ENCODE measurements at places on chromosomes 3 and 15.

GRCh38 chr3:132726341-132726823, 4.2 kb upstream of the NPHP3 start:
- DNase-seq: no peak

DNA sequence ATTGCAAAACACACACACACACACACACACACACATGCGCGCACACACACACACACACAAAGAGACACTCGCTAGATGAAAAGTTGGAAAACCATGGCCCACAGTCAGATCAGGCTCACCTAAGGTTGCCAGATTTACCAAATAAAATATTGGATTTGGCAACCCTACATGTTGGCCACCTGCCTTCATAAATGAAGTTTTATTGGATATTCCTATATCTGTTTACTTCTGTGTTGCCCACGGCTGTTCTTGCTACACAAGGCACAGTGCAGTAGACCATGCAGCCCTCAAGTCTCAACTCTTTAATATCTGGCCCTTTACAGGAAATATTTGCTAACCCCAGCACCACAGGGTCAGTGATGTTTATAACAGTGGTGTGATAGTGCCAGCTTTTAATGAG, 445.0 kb upstream of the PROK2 start:
- no peak for DNase-seq

GRCh38 chr3:49602877-49603411, 48.7 kb downstream of the BSN start:
- no peak for DNase-seq

DNA sequence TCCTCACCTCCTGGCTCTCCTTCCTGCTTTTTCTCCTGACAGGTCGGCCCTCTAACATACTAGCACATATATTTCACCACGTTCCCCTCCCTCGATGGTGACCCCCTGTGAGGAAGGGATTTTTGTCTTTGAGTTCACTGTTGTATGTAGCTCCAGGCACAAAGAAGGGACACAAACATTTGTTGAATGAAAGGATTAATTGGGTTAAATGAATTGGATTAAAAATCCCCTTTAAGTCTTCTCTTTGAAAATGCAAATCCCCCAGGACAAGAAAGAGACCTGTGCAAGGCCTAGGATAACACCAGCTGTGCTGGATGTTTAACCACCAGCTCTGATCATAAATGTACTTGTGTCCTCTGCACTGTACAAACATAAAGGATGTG, 3.3 kb downstream of the CALML4 start:
- DNase-seq: no peak

- no peak for DNase-seq
Measured at GRCh38 chr3:171522651-171523050, 62.4 kb upstream of the TNIK start.

DNA sequence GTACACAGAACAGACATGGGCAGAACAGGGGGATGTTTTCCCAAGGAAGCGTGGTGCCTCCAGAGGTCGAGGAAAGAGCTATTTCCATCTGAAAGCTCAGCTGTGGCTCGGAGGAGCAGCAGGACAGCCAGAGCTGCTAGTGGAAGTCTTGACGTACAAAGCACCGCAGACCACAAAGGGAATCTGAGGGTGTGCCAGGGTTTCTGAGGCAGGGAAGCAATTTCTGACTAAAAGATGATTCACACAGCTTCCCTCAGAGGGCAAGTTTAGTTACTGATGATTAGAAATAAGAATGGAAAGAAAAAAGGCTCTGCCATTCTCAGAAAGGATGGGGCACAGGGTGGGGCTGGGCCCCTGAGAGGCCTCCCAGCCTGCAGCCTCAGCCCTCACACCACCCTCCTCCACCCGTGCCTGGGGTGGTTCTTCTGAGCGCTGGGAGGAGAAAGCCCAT, 45.8 kb upstream of the SEC13 start:
- DNase-seq: no peak

DNA sequence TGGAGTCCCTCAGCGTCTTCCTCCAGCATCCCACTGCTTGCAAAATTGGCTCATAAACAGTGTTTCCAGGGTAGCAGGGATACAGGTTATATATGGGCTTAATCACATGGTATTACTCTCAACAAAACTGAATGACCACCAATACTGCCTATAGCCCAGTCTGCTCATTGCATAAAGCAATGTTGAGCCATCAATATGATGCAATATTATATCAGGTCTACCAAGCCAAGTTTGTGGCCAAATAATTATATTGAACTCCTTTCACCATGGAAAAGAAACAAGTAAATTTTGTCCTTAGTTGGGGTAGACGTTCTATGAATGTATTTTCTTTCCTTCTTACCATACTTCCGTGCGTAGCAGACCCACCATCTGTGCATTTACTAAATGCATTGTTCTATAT, 652.3 kb downstream of the ROBO1 start:
- no peak for DNase-seq

- no peak for DNase-seq
Measured at GRCh38 chr15:77415450-77416147, 4.3 kb downstream of the PEAK1 start.

- DNase-seq: peak; percentile 21
Measured at GRCh38 chr3:143207338-143207961, 87.9 kb downstream of the CHST2 start.

DNA sequence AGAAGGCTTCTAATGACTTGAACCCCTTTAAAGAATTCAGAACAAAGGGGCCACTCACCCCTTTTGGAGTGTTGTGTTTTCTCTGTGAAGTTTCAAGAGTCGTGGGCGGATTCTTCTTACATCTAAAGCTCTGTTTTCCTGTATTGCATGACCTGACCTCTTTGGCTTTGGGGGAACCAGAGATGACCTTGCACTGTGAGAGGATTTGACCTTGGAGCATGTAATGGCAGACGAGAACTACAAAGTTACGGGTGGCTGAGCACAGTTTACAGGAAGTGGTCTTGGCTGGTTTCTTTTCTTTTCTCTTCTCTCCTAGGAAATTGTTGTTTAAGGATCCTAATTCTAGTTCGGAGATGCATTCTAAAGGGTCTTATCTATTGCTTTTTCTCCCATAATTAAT, 6.2 kb upstream of the BDH1 start:
- DNase-seq: no peak

- no peak for DNase-seq
Measured at GRCh38 chr3:9930804-9931418, 2.7 kb upstream of the CRELD1 start.

DNA sequence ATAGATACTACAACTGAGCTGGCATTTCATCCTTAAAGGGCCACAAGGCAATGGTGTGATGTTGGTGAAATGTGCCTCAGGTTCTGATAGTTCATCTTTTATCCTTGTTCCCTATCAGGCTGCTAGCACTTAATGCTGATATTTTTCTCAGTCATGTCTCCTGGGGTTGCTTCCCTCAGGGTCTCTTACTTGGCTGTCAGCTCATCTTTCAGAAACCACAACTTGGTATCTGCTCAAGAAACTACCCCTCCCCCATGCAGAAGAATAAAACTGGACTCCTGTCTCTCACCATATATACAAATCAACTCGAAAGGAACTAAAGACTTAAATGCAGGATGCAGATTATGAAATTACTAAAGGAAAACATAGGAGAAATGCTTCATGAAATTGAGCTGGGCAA, 308.1 kb downstream of the CHST2 start:
- DNase-seq: no peak

- no peak for DNase-seq
Measured at GRCh38 chr3:159831466-159831865, 157.2 kb upstream of the IL12A start.

- DNase-seq: no peak
Measured at GRCh38 chr3:11452312-11452711, 180.1 kb downstream of the ATG7 start.

- peak; percentile 45 for DNase-seq
Measured at GRCh38 chr15:92393071-92393979, at the start of gene ST8SIA2. Gene ST8SIA2, plus strand, starts transcription at chr15:92393881. Its CDS starts 184 bp downstream, at chr15:92394065.

DNA sequence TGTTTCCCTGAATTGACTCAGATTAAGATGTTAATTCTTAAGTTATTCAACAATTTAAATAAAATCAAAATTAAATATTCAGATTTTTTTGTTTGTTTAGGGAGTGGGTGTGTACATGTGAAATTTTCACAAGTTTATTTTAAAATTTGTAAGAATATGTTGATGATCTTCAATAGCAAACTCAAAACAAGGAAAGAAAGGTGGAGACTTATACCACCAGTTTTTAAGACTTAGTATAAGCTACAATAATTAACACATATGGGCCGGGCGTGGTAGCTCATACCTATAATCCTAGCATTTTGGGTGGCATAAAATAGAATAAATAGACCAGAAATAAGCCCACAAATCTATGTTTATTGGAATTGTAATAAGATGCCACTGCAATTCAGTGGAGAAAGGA, 1084.5 kb downstream of the ROBO1 start:
- DNase-seq: no peak

DNA sequence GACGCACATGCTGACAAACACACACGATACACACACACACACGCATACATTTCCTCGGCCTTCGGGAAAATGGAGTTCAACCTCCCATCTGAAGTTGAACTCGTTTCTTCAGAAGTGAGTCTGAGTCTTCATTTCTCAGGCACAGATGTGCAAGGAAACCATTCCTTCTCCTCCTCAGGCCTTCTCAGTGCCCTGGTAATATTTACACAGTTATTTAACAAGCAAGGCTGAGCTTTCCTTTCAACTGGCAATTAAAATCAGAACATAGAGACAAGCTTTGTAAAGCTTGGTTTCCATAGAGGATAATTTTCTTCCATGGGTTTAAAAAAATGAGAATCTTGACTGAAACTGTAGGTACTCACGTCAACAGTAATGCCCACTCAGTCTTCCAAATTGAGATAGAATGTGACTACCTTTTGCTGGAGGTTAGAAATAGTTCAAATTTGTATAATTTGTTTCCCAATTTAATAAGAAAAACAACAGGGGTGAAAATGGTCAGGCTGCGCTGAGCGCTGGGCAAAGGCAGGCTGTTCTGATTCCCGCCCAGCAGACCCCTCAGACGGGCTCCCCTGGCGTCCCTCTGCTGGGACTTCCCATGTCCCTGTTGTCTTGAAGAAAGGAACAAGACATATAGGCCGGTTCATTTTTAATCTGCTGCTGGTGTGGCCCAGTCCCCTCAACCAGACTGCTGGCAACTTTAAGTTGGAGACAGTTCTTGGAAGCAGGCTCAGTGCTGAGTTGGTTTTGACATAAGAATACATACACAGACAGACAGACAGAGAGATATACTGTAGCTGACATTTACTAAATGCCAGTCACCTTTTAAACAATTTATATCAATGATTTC, 174.3 kb downstream of the XXYLT1 start:
- no peak for DNase-seq

DNA sequence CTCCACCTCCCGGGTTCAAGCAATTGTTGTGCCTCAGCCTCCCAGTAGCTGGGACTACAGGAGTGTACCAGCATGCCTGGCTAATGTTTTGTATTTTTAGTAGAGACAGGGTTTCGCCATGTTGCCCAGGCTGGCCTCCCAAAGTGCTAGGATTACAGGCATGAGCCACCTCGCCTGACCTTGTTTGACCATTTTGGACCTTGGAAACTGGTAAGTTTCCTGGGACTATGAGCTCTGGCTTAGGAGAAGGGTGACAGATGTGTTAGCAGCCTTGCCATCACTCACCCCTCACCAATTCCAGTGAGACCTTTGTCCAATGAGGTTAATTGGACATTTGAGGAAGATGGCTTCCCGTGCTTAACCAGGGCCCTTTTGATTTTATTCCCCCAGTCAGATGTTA, 19.9 kb downstream of the DNASE1L3 start:
- no peak for DNase-seq

DNA sequence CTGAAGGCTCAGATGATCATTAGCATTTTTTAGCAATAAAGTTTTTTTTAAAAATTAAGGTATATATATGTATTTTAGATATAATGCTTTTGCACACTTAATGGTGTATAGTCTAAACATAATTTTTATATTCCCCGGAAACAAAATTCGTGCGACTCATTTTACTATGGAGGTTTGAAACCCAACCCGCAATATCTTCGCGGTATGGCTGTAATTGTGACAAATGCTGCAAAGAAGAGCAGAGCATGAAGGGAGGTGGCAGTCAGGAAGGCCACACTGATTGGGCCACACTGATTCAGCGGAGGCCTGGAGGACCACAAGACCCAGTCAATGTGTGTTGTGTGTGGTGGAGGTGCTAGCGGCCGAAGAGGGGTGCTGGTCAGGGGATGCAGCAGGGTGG, 4.5 kb upstream of the CYP8B1 start:
- DNase-seq: no peak

GRCh38 chr3:76986876-76987474, 52.9 kb upstream of the ROBO2 start:
- DNase-seq: no peak

GRCh38 chr3:152348436-152349177, 79.9 kb downstream of the MBNL1 start:
- no peak for DNase-seq

DNA sequence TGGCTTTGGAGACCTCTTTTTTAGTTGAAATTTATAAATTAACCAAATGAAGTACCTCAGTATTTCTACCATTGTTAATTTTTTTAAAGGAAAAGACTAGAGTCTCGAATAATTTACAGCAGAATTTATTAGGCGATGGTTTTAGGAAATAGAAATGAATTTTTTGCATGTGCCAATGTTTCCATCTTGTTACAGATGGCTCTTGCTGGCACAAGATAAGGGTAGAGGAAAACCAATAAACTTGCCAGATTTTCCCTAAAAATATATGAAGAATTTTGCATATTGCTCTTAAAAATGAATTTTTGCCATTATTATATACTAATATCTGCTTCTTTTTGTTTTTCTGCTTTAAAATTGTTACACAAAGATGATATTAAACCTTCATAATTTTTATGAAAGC, 380.7 kb downstream of the NLGN1 start:
- no peak for DNase-seq
